ENCODE measurements at places on chromosomes 6 and 20.

DNA sequence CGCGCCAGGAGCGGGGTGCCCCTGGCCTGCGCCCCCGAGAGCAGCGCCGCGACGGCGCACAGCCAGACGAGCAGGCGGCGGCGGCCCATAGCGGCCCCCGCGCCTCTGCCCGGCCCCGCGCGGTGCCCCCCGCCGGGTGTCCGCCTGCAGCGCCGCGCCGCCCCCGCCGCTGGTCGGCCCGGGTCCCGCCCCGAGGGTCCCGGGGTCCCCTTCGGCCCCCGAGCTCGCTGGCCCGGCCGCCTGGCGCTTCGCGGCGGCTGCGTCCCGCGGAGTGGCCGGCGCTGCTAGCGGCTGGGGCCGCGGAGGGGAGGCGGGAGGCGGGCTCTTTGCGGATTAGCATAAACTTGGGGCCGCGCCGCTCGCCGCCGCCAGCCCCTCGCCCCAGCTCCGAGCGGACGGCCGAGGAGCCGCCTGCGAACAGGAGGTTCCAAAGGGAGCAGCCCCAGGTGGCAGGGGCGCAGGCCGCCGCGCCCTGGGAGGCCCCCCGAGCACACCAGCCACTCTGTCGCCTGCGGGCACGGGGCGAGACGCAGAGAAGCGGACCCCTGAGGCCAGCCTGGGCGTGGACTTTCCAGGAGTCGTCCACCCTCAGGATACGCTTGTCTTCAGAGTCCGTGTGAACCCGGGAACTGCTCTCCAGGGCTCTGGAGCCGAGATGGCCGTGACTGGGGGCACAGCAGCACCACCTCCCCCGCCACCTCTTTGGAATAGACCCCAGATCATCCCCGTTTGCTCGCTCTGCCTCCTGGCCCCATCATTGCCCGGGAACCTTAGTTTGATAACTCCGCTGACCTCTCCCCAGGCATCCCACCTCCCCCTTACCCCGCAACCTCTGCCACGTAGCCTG lies at the start of gene EMILIN3:
TSS of gene EMILIN3 (minus strand) at position 273 of the 847 bp plus-strand sequence. CDS start at position 89, 184 bp downstream.
- DNase-seq: no peak

GRCh38 chr20:12577213-12577612 lies 431.6 kb upstream of the SPTLC3 start:
- DNase-seq: no peak

- DNase-seq: no peak
Measured at GRCh38 chr6:87082160-87082721, 12.7 kb downstream of the CGA start.

DNA sequence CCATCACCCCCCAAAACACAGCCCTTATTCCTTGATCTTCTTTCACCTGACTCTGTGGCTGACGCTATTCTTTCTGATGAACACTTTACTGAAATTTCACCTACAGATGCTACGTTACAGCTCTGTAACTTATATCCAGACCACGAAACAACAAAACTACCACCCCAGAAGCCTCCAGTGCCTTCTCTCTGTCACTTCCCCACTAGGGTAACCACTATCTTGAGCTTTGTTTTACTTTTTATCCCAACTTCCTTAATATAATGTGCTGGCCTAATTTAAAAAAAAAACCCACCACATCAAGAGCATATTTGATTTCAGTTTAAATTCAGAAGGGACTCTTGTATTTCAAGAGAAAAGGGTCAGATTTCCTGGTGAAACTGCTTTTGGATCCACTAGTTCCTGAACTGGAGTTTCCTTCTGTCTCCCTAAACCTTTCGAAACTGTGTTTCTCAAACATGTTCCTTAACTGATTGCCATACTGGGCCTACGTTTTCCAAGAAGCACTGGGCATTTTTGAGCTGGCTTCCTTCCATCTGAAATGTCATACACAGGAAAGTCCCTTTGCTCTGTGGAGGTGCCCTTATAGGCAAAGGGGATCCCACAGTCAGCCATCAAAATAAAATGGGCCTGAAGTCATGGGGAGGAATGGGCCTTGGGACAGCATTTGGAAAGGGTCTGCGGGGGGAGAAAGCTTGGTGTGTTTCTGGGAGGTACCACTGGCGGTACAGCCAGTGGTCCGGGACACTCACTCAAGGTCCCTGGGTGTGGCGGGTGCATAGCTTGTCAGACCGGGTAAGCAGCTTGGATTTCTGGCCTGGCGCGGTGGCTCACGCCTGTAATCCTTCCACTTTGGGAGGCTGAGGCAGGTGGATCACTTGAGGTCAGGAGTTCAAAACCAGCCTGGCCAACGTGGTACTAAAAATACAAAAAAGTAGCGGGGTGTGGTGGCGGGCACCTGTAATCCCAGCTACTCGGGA lies 25.8 kb upstream of the RTF2 start:
- no peak for DNase-seq

DNA sequence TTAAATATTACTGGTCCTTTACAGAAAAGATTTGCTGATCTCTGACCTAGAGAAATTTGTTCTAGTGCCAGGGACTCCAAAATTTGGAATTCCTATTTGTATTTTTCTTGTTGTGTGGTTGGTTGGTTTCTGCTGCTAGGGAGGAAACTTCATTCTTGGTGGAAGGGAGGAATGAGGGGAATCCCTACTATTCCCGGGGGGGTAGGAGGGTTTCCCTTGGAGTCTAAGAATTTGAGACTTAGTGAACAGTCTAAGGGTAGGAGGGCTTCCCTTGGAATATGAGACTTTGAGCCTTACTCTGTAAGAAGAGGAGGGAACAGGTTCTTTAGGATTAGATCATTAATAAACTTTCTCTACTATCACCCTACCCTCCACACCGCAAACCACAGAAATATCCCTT lies 67.1 kb upstream of the ADGRF1 start:
- no peak for DNase-seq
